ENCODE measurements at places on chromosomes 1 and 21.

DNA sequence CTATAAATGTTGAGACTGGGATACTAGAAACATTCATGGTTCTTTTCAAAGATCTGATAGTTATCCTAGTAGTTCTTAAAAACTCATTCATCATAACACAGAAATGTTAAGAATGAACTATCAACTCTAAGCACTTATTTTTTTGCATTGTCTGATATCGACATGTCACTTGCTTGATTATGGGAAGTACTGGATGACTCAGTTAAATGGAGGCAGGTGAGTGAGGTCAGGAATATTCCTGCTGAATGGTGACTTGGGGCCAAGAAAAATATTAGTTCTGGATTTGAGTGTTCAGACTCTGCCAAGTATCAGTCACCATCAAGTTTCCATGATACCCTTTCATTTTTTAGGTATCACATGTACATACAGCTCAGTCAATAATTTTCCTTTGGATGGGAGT is 63.6 kb downstream of the NEK7 start:
- peak; percentile 33 for DNase-seq

DNA sequence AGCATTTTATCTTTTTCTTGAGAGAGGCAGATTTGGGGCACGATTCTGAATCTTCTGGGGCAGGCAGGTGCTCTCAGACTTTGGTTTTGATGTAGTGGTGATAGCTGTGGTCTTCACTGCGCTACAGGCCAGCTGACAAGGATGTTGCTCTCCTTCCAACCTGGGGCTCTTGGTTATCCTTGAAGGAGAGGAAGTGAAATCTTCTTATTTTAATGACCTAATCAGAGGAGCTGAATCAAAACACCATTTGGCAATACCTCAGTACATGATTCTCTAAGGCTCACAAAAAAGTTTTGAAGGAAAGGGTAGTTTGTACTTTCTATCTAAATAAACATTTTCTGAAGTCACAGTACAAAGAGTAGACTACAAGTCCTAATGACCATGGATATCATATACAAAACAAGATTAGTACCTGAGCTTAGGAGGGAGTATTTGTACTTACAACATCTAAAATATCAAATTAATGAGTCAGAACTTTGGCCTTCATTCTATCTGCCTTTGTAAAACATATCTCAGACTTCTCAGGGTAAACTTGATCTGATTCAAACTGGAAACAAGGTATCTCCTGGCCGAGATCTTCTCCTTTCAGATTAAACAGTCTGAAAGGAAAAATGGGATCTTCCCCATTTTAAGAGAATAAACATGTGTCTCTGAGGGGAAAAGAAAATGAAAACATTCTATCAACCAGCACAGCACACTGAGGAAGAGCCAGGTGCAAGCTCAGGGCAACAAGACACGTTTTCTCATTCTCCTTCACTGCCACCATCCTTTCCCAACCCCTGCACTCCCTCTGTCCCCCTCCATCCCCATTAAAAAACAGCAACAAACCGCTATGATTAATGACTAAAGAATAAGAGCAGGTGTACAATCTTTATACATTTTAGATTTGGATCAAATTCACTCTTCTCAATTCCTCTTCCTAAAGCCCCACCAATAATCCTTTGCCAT is 69.2 kb downstream of the SH3GLB1 start:
- DNase-seq = no peak

DNA sequence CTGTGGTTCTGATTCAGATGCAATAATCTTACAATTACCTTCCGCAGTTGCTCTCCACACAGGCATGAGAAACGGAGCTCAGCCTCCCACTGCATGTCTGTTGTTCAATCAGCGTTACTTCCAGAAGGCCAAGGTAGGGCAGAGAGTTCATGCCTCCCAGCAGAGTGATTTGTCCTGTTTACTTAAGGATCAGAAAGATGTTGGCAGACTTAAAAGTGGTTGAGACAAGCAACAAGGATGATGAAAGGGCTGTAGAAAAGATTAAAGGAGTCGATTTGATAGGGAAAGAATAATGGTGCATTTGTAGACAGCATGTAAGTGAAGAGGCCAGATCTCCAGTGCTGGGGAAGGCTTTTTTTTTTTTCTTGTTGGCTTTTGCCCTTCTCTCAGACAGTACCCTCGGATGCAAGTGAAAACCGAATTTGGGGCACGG is 26.6 kb downstream of the ARMH1 start:
- DNase-seq = no peak

GRCh38 chr21:42447732-42448131 is 44.0 kb downstream of the UBASH3A start:
- no peak for DNase-seq

- DNase-seq = no peak
Measured at GRCh38 chr1:216090556-216090955, 332.7 kb downstream of the USH2A start.

- DNase-seq = no peak
Measured at GRCh38 chr1:117044217-117044616, 15.9 kb upstream of the TTF2 start.

DNA sequence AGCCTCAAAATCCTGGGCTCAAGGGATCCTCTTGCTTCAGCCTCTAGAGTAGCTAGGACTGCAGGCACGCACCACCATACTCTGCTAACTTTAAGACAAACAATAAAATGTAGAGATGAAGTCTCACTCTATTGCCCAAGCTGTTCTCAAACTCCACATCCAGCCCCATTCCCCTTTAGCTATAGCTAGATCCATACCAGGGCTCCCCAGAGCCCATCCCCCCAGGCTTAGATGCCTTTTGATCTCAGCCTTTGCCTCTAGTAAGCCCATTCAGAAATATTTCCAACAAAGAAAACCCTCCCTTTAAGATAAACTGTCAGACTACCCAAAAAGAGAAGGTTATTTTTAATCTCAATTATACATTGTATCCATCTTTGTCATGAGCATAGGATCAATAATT is 325.4 kb downstream of the CHRM3 start:
- no peak for DNase-seq

DNA sequence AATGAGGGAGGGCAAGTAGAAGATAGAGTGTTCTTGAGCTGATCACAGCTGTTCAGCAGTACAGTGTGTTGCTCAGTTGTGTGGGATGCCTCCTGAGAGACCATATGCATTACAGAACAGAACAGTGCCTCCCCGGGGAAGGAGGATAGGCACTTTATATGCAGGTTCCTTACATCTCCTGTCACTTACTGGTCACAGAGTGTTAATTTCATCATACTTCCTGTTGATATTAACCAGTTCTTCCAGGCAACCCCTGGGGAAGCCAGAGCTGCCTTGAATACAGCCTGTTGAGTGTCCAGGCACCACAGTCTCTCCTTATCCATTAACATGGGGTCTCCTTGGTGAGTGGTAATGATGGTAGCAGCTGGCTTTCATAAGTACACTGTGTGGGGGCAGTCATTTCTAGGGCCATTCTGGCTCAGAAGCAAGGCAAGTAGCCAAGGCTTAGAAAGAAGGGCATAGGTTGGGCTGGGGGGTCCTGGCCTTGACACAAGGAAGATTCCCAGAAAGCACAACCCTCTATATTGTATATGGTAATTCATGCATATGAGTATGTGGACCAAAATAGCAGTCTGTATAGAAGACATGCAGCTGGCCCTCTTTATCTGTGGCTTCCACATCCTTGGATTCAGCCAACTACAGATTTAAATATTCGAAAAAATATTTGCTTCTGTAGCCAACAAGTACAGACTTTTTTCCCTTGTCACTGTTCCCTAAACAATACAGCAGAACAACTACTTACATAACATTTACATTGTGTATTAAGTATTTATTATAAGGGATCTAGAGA is 142.4 kb downstream of the ZP4 start:
- no peak for DNase-seq

DNA sequence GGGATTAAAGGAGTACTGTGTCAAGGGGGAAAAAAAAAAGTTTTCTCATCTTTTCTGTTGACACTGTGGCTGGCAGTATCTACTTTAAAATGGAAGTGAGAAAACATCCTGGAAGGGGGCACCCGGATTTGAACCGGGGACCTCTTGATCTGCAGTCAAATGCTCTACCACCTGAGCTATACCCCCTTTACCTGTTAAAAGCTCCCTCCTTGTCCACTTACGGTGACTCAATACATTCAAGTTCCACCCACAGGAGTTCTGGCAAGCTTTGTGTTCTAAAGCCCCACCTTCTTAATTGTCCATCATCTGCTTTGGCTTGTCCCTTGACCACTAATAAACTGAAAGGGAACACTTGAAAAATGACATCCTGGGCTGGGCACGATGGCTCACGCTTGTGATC is 68.2 kb downstream of the FNBP1L start:
- DNase-seq = no peak

GRCh38 chr1:166971252-166971651 is 4.1 kb downstream of the ILDR2 start:
- DNase-seq = no peak

DNA sequence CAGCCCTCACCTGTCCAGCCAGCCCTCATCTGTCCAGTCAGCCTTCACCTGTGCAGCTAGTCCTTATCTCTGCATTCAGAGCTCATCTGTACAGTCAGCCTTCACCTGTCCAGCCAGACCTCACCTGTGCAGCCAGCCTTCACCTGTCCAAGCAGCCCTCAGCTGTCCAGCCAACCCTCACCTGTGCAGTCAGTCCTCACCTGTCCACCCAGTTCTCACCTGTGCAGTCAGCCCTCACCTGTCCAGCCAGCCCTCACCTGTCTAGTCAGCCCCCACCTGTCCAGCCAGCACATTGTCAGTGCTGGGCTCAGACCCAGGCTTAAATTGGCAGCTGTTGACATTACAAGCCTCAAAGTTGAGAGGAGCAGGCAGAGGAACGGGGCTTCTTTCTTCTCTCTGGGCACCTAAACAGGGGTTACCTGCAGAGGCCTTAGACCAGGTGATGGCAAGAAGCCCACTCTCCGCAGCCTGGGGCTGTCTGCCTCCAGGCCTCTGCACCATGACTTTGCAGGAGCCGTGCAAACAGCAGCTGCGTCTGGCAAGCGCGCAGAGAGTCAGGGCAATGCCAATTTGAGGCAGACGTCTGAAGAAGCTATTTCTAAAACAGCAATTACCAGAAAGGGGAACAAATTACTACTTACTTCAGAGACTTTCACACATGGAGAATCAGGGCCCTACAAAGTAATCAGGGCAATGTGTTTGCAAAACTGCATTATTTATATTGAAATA is 506.1 kb downstream of the NPHP4 start:
- no peak for DNase-seq

GRCh38 chr1:36177589-36178431 is 21.9 kb downstream of the MAP7D1 start:
- no peak for DNase-seq

GRCh38 chr21:41828884-41829360 is 50.2 kb downstream of the PRDM15 start:
- DNase-seq = no peak

GRCh38 chr1:179969962-179970361 is 15.4 kb downstream of the CEP350 start:
- no peak for DNase-seq

GRCh38 chr1:111628153-111628552 is 8.6 kb downstream of the RAP1A start:
- DNase-seq = no peak

GRCh38 chr1:46667782-46668760 is at the start of gene ATPAF1:
TSS of gene ATPAF1 (minus strand) at chr1:46668364. CDS start at chr1:46668322, 42 bp downstream.
- DNase-seq = no peak

DNA sequence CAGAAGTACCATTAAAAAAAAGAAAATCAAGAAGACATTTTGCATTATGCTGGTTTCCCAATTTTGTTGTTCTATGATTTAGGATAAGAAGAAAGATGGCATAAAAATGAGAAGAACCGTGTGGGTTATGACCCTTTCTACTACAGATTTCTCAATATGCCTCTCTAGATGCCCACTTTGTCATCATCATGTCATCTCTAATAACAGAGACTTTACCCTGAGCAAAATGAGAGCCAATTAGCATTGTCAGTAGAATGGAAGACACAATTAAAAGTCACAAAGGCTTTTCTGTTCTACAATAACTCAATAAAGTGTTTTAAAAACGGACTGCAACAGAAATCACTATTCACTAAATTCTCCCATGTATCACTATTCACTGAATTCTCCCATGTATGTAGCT is 85.5 kb downstream of the RAB3GAP2 start:
- DNase-seq = no peak

DNA sequence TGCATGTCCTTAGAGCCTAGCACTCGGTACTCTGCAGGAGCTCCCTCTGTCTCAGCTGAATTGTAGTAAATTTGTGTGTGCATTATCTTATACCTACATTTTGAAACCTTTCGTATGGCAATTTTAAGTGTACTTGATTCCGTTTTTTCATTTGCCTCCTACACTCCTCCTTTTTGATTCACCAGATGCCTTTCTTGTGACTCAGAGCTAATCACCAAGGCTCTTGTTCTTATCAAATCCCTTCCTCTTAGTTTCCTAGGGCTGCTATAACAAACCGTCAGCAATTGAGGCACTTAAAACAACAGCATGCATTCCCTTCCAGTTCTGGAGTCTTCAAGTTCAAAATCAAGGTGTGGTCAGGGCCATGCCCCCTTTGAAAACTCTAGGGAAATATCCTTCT is 261.0 kb downstream of the ASTN1 start:
- DNase-seq = no peak

GRCh38 chr1:13799502-13800283 is 99.7 kb downstream of the PRDM2 start:
- DNase-seq = no peak

DNA sequence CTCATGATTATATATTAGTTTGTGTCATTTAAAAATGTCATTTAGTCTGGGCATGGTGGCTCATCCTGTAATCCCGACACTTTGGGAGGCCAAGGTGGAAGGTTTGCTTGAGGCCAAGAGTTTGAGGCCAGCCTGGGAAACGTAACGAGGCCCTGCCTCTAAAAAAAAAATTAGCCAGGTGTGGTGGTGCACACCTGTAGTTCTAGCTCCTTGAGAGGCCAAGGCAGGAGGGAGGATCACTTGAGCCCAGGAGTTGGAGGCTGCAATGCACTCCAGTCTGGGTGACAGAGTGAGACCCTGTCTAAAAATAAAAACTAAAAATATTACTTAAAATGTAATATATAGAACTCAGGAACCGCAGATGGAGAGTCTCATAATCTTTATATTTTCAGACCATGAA is 34.6 kb downstream of the RUNX3 start:
- no peak for DNase-seq

DNA sequence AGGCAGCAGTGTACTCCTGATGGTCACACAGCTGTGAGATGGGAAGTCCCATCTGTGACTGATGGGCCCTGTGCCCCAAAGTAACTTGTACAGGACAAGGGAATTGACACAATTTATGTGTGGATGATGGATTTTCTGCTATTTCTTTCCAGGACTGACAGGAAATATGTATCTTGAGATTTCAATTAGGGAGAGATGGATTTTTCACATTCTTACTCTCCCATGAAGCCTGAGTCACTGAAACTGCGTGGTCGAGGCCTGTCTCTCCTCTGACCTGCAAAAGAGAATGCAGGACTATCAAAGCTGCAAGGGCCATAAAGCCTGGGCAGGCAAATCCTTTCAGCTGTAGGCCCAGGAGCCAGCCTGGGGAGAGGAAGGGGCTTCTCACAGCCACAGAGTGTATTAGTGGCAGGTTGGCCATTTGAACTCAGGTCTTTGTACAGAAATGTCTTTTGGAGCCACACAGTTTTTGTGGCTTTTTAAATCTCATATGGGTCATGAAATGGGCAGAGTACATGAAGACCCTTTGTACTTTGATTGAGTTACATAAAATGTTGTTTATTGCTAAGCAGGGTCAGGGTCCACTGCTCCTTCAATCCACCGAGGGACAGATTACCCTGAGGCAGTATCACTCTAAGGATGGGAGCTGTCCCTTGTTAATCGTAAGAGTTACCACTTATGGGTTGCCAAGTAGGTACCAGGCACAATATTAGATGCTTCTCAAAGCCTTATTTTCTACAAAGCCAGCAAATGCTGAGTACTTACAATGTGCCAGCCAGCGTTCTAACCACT is 14.8 kb downstream of the ALX3 start:
- no peak for DNase-seq

GRCh38 chr1:160171980-160172379 is 18.4 kb upstream of the CASQ1 start:
- no peak for DNase-seq

All from epithelial cell of proximal tubule (primary cell).